ENCODE measurements at places on chromosomes 3 and 15. TPM values are rescaled to one million over a fixed set of nuclear protein-coding genes. Genes with fewer than 3 reads are reported as not detected.

- no peaks in the 10 kb centered on the region for H3K36me3 ChIP-seq
- no peaks in the 10 kb centered on the region for H3K4me1 ChIP-seq
- H3K27ac ChIP-seq, result no peak overlapping the region
- no peaks in the 10 kb centered on the region for H3K27me3 ChIP-seq
- H3K4me3 ChIP-seq, result no peak overlapping the region
- DNase-seq, result no peak
These were observed 121.8 kb upstream of the NLGN1 start for GRCh38 chr3:173275740-173276139.

The XIRP1 gene
- total RNA-seq, result not detected

The CFAP91 gene
- 4.2 TPM for total RNA-seq

GRCh38 chr3:131072099-131072559, 45.5 kb downstream of the NEK11 start:
- H3K27me3 ChIP-seq, result no peaks in the 10 kb centered on the region
- no peak overlapping the region for H3K4me3 ChIP-seq
- peak overlapping the region; percentile 3 for H3K27ac ChIP-seq

DNA sequence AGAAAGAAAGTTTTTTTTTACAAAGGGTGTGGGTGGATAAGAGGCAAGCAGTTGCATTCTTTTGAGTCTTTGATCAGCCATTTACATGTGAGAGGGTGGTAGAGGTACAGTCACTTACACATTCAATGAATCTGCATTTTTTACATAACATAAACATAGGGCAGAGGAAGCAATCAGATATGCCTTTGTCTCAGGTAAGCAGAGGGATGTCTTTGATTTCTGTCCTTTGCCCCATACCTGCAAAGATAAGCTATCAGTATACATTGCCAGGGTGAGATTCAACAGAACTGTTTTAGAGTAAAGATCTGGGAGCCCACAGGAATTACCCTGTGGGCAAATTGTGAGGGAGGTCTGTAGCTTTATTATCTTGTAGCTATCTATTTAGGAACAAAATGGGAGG, 5.4 kb upstream of the PPP1R2 start:
- H3K27ac ChIP-seq, result no peak overlapping the region
- no peak for DNase-seq
- H3K36me3 ChIP-seq, result no peaks in the 10 kb centered on the region
- H3K4me3 ChIP-seq, result no peak overlapping the region
- H3K4me1 ChIP-seq, result peaks cover 43% of the 10 kb centered on the region

GRCh38 chr15:52566889-52567288, 1.9 kb downstream of the ARPP19 start:
- DNase-seq, result no peak
- H3K27ac ChIP-seq, result no peak overlapping the region
- no peaks in the 10 kb centered on the region for H3K27me3 ChIP-seq
- no peaks in the 10 kb centered on the region for H3K36me3 ChIP-seq
- H3K4me3 ChIP-seq, result peak overlapping the region; percentile 88

The CCR3 gene
- total RNA-seq, result not detected

DNA sequence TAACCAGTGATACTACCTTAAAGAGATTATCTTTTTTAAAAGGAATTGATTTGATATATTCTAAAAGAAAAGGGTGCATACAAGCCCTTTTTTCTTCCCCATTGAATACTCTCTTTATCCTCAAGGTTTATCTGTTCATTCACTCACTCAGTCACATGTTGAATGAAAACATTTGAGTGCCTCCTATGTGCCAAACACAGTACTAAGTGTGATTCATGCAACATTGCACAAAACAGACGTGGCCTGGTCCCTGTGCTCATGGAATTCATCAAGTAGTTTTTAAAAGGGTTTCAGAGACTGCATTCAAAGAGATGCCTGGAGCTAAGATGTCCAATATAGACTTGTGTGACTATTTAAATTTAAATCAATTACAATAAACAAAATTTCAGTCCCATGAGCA, 462.2 kb upstream of the MDFIC2 start:
- H3K27me3 ChIP-seq, result no peaks in the 10 kb centered on the region
- H3K4me1 ChIP-seq, result no peaks in the 10 kb centered on the region
- DNase-seq, result no peak
- no peak overlapping the region for H3K4me3 ChIP-seq
- H3K27ac ChIP-seq, result no peak overlapping the region

The DNAJC19 gene
- total RNA-seq, result 38.1 TPM

The B3GNT5 gene
- total RNA-seq, result 20.4 TPM

DNA sequence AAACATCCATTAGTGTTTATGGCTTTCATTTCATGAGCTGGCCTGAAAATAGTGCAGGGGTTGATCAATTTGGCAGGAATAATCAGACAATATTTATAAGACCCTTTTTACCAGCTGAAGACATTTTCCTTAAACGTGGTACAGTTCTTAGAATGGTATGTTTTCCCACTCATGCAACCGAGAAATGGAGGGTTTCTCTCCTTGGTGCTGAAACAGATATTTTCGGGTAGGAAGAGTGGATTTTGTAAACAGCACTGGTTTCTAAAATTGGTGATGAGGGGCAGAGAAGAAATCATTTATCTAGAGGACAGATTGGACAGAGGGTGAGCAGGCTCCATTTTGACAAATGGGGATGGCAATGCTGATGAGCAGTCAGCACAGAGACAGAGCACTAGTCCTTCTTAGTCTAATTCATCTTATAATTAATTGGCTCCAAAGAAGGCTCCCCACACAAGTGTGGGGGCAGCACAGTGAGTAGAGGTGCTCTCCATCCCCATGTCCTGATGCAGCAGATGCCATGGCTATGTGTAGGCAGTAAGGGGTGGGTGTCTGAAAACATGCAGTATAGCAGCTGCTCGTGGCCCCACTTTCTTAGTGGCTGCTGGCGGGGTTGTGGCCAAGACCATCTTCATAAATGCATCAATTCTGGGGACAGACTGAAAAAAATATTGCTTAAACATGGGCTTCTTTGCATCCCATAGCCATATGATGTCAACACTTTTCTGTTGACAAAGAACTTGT, 18.1 kb upstream of the SLC7A14 start:
- H3K27me3 ChIP-seq, result no peaks in the 10 kb centered on the region
- no peak overlapping the region for H3K4me3 ChIP-seq
- H3K27ac ChIP-seq, result no peak overlapping the region
- DNase-seq, result no peak
- H3K36me3 ChIP-seq, result no peaks in the 10 kb centered on the region
- no peaks in the 10 kb centered on the region for H3K4me1 ChIP-seq

GRCh38 chr3:182246870-182247269, 535.1 kb downstream of the SOX2 start:
- no peak overlapping the region for H3K27ac ChIP-seq
- H3K27me3 ChIP-seq, result no peaks in the 10 kb centered on the region
- DNase-seq, result no peak
- no peaks in the 10 kb centered on the region for H3K36me3 ChIP-seq
- no peak overlapping the region for H3K4me3 ChIP-seq
- H3K4me1 ChIP-seq, result no peaks in the 10 kb centered on the region

DNA sequence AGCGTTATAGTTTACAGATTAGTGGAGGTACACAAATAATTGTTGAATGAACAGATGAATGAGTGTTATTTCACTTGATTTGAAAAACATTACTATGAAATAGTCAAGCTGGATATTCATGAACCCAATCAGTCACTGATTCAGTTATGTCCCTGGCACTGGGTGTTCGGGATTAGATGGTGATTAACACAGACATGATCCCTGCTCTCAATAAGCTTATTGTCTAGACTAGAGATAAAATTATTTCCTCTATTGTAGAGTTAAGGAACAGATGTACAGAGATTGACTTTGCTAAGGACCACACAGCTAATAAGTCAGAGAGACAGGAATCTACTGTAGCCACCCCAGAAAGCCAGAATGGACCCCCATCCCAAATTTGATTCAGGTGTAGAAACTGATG, 963 bp downstream of the GRAMD1C start:
- no peaks in the 10 kb centered on the region for H3K36me3 ChIP-seq
- H3K27ac ChIP-seq, result no peak overlapping the region
- H3K27me3 ChIP-seq, result no peaks in the 10 kb centered on the region
- no peak for DNase-seq
- peak overlapping the region; percentile 59 for H3K4me3 ChIP-seq

DNA sequence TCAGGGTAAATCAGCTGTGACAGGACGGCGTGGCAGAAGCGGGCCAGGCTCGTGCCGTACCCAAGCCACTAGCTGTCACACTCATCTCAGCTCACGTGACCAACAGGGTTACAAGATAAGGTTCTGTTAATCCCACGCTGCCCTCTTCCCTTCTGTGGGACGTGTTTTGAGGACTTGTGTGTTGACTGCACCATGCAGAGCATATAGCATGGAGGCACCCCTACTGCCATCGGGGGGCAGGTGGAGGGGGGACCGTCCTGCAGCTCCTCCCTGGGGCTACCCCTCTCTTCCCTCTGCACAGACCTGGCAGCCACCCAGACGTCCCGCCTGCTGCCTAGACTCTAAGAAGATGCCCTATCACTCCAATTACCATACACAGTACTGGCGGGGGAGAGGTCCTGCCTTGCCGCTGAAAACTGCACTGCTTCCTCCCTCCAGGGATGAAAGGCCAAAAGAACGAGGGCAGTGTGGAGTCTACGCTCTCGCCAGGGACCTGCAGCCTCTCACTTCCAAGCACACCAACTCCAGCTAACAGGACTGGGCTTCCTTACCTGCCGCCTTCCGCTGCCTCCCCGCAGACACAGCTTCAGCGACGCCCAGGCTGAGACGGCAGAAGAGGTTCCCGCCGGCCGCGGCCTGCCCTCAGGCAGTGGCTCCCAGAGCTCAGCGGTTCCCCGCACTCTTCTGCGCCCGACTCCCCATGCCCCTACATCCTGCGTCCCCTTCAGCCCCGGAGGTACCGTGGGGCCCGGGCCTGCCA, at the start of gene TNK2:
TNK2 (minus strand) TSS at position 618 of the 760 bp plus-strand sequence. CDS start 19,963 bp downstream, outside the sequence.
- peak within 1 kb of the TSS; percentile 78 for H3K27ac ChIP-seq
- H3K4me3 ChIP-seq, result peak within 1 kb of the TSS; percentile 57
- DNase-seq, result peak; percentile 88
- H3K27me3 ChIP-seq, result no peaks in the 10 kb centered on the region
- H3K4me1 ChIP-seq, result peaks cover 38% of the 10 kb centered on the region
- no peaks in the 10 kb centered on the region for H3K36me3 ChIP-seq

The ASB14 gene
- total RNA-seq, result not detected

The HIGD2B gene
- total RNA-seq, result not detected

- H3K27me3 ChIP-seq, result no peaks in the 10 kb centered on the region
- no peaks in the 10 kb centered on the region for H3K36me3 ChIP-seq
- no peak for DNase-seq
- H3K4me1 ChIP-seq, result peaks cover 17% of the 10 kb centered on the region
These were observed 122.0 kb downstream of the TFDP2 start for GRCh38 chr3:142027300-142027699.

The VEPH1 gene
- 2.7 TPM for total RNA-seq

Measured in vagina (tissue), 2 donors.